HepG2 (cell line): ENCODE measurements at places on chromosomes 3 and 15. TPM values are rescaled to one million over a fixed set of nuclear protein-coding genes. Genes with fewer than 3 reads are reported as not detected.

GRCh38 chr15:90165659-90166489, 35.3 kb upstream of the SEMA4B start:
- no peaks in the 10 kb centered on the region for H3K27me3 ChIP-seq
- H3K4me1 ChIP-seq, result peaks cover 67% of the 10 kb centered on the region
- H3K4me3 ChIP-seq, result peak overlapping the region; percentile 6; the same call in 1 of the 2 replicates
- peak; percentile 95 for DNase-seq
- H3K36me3 ChIP-seq, result no peaks in the 10 kb centered on the region

DNA sequence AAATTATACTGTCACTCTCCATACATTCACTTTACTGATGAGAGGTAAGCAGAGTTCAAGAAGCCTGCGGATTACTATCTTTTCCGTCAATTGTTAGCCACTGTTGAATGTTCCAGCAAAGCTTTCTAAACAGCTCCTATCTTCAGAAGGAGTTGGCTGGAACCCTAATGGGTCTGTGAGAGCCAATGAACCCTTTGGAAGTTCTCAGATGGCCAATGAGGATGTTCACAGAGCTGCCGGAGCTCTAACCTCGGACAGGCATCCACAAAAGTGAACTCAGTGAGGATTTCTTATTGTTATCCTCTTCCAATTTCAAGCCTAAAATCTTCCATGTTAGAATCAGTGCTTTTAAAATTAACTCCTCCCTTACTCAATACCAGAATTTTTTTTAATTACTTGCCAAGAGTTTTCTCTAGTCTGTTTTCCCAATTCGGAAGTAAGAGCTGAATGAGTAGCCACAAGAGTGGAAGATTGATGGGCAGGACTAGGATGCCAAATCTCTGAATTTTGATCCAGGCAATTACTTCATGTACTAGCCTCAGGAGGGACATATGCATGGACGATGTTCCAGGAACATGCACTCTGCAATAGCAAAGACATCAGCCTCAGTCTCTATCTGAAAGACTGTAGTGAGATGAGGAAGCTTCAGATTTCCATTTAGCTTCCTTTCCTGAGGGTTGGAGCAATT, 78.1 kb downstream of the AGBL1 start:
- H3K27ac ChIP-seq, result no peak overlapping the region
- DNase-seq, result no peak
- H3K36me3 ChIP-seq, result no peaks in the 10 kb centered on the region

DNA sequence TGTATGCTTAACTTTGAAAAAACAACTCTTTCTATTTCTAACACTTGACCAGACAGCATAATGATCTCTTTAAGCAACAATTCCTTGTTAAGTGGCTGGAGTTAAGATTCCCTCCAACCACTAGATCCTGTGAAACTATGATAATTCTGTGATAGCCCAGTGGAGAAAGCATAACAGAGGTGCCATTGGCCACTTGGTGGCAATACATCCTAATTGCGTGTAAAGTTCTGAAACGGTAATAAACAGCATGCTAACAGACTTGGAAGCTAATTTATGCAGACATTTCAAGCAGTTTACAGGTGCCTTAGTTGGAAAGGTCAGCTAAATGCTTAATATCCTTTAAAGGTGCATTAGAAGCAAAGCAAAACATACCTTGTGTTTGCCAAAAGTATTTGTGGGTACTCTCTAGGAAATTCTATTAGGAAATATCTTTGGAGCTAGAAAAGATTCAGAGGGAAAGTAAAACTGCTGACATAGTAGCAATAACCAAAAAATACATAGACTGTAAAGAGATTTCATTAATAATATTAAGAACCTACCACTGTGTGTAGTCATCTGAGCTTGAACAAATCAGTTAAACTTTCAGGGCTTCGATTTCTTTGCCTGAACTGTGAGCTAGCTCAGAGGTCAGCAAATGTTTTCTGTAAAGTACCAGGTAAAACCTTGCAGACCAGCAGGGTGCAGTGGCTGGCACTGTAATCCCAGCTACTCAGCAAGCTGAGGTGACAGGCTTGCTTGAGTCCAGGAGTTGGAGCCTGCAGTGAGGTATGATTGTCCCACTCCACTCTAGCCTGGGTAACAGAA, 19.0 kb upstream of the CSTA start:
- H3K4me1 ChIP-seq, result peaks cover 31% of the 10 kb centered on the region
- H3K4me3 ChIP-seq, result peak overlapping the region; percentile 46
- H3K27ac ChIP-seq, result peak overlapping the region; percentile 8
- no peaks in the 10 kb centered on the region for H3K36me3 ChIP-seq
- peak; percentile 67 for DNase-seq
- no peaks in the 10 kb centered on the region for H3K27me3 ChIP-seq

DNA sequence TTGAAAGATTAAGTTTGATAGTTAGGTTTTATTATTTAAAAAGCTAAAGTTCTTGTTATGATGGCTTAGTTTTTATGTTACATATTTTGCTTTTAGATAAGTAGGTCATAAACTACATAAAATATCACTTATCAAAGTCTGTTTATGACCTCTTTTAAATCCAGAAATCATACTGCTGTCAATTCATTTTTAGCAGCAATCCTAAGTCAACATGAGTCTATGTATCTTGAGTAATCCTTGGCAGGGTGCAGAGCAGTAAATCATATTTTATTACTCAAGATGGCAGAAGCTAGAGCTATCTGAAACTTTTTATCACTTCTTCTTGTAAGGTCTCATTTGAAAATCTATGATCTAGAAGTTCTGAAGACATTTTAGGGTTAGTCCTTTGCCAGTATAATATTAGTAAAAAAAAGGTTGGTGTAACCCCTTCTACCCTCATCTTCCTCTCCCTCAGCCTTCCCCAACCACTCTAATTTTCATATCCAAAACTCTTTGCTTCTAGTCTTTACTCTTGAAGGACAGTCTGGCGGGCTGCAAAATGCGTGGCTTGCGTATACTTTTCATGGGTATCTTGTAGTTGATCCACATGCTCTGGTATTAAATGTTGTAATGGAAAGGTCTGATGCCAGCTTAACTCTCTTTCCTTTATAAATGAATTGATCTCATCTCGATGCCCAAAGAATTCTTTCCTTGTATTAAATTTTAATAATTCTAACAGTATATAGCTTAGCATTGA, 134.0 kb upstream of the THRB start:
- H3K27me3 ChIP-seq, result no peaks in the 10 kb centered on the region
- H3K4me3 ChIP-seq, result no peak overlapping the region
- H3K36me3 ChIP-seq, result no peaks in the 10 kb centered on the region
- DNase-seq, result no peak
- no peaks in the 10 kb centered on the region for H3K4me1 ChIP-seq
- H3K27ac ChIP-seq, result no peak overlapping the region

DNA sequence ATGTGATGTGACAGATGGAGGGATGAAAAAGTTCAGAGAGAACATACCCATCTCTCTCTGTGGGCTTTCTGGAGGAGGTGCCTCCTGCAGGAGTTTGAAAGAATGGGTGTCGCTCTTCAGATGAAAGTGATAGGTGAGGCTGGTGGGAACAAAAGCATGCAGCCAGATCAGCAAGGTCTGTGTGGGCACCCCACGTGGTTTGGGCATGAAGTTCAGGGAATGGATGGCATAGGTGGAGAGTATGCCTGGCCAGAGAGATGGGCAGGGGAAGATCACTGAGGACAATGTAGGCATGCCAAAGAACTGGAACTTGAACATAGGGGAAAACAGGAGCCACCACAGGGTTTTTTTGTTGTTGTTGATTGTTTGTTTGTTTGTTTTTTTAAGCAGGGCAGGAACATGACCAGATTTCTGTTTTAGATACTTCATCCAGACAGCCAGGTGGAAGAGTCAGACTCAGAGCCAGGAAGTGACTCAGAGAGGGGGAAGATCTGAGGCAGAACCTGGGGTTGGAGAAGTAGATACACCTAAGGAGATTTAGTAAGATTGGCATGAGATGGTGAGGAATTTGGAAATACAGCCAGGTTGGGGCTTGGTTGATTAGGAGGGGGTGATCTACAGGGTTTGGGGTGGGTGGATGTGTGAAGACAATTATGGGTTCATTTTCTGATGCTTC, 64.8 kb upstream of the CLSTN2 start:
- no peaks in the 10 kb centered on the region for H3K36me3 ChIP-seq
- no peak for DNase-seq
- no peaks in the 10 kb centered on the region; the same call in 1 of the 2 replicates for H3K27me3 ChIP-seq
- no peak overlapping the region for H3K4me3 ChIP-seq

- no peak overlapping the region for H3K4me3 ChIP-seq
- H3K27me3 ChIP-seq, result peaks cover 30% of the 10 kb centered on the region
- H3K36me3 ChIP-seq, result no peaks in the 10 kb centered on the region
- peaks cover 15% of the 10 kb centered on the region for H3K4me1 ChIP-seq
- DNase-seq, result no peak
Observed at GRCh38 chr3:138945709-138946662, 951 bp downstream of the FOXL2 start.

DNA sequence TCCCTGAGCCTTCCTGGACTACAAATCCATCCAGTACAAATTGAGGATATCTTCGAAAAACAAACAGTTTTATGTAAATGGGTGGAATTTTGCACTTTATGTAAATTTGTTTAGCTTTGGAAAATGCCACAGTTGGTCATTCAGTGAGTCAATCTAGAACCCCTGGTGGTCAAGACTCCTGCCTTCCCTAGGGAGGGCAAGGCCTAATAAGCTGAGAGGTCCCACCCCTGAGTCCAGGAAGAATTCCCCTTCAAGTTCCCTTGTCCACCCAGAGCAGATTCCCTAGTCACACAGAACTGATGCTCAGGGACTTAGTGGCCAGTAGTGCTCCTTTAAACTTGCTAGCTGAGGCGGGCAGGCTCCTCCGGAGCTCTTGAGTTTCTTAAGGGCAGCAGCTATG, 6.1 kb upstream of the RUBCN start:
- no peak overlapping the region for H3K4me3 ChIP-seq
- H3K27ac ChIP-seq, result no peak overlapping the region
- H3K36me3 ChIP-seq, result no peaks in the 10 kb centered on the region
- H3K27me3 ChIP-seq, result no peaks in the 10 kb centered on the region

- H3K27me3 ChIP-seq, result no peaks in the 10 kb centered on the region
- no peak overlapping the region for H3K27ac ChIP-seq
- DNase-seq, result no peak
- H3K36me3 ChIP-seq, result no peaks in the 10 kb centered on the region
Observed at GRCh38 chr3:65596571-65597225, 442.0 kb downstream of the MAGI1 start.

- H3K36me3 ChIP-seq, result peaks cover 9% of the 10 kb centered on the region
- peak overlapping the region; percentile 92 for H3K4me3 ChIP-seq
- H3K27ac ChIP-seq, result peak overlapping the region; percentile 85
- peaks cover 60% of the 10 kb centered on the region for H3K4me1 ChIP-seq
- DNase-seq, result no peak
Observed at GRCh38 chr3:195270079-195270816, 711 bp downstream of the XXYLT1 start.

DNA sequence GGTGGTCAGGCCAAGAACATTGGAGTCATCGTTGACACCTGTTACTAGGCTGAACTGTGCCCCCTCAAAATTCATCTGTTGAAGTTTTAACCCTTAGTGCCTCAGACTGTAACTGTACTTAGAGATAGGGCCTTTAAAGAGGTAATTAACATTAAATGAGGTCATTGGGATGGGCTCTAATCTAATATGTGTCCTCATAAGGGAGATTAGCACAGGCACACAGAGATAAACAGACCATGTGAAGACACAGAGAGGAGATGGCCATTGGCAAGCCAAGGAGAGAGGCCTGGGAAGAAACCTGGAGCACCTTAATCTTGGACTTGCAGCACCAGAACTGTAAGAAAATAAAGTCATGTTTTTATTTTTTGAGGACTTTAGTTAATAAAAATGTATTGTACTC, 59.6 kb downstream of the PLCL2 start:
- no peaks in the 10 kb centered on the region for H3K36me3 ChIP-seq
- no peak overlapping the region for H3K4me3 ChIP-seq
- no peak overlapping the region for H3K27ac ChIP-seq
- no peaks in the 10 kb centered on the region; the same call in 1 of the 2 replicates for H3K27me3 ChIP-seq
- no peaks in the 10 kb centered on the region for H3K4me1 ChIP-seq

- no peak overlapping the region for H3K4me3 ChIP-seq
- peaks cover 7% of the 10 kb centered on the region; the same call in 1 of the 2 replicates for H3K4me1 ChIP-seq
- H3K27me3 ChIP-seq, result no peaks in the 10 kb centered on the region
- no peak for DNase-seq
Observed at GRCh38 chr3:38148311-38148882, 9.9 kb downstream of the MYD88 start.

DNA sequence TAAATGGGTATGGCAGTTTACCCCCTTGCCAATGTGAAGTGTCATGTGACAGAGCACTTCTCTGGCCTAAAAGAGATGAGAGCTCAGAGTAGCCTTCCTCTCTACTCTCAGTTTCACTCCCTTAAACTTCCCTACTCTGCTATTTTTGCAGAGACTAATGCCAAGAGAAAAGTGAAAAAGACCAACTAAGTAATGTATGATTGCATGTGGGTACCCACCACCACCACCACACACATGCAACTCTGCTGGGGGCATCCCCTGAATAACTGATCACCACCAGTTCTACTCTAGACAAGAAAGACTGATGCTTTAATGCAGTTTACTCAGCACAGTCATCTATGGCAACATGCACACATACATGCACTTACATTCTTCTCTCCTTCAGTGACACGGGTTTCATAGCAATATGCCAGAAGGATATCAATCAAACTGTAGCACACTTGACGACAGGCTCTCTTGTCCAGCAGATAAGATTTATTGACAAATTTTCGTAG, 31.3 kb downstream of the SHQ1 start:
- H3K27ac ChIP-seq, result no peak overlapping the region
- H3K4me1 ChIP-seq, result peaks cover 12% of the 10 kb centered on the region
- H3K4me3 ChIP-seq, result no peak overlapping the region
- no peak for DNase-seq
- no peaks in the 10 kb centered on the region for H3K27me3 ChIP-seq
- peaks cover 18% of the 10 kb centered on the region; the same call in 2 of the 3 replicates for H3K36me3 ChIP-seq

DNA sequence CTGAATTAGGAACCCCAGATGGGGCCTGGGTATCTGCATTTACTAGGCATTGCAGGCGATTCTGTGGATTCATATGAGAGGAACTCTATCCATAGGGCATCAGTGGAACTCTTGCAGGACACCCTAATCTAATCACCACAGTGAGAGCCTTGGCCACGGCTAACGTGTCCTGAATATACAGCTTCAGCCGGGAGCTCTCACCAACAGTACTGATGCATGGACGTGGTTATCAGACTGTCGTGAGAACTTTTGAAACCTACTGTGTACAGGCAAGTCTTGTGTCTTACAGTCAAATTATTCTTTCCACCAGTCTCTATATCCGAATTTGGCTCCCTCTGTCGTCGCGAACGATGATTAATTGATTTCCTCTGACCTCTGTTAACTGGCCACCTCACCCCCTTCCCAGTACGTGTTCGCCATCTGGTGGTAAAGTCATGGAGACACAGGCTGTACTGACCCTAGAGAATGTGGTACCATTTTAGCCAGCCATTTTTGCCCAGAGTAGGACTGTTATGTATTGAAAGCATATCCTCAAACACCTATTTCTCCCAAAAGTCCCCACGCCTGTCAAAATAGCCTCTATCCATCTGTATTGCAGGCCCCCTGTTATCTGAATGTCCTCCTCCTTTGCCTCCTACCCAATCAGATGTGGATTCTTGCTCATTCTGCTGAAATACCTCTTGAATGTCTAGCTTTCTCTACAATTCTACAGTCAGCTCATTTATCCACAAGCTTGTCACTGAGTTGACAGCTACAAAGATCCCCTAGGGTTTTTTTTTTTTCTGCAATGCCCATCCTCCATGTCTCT, 39.7 kb downstream of the GLDN start:
- H3K27me3 ChIP-seq, result no peaks in the 10 kb centered on the region
- H3K36me3 ChIP-seq, result no peaks in the 10 kb centered on the region
- H3K4me1 ChIP-seq, result no peaks in the 10 kb centered on the region
- H3K27ac ChIP-seq, result no peak overlapping the region

The PPM1L gene
- 1.4 TPM in 2 replicates for total RNA-seq

The SEC22C gene
- total RNA-seq, result 38.4 and 40.0 TPM in 2 replicates

The HCN4 gene
- not detected in 2 replicates for total RNA-seq

The SCG5 gene
- total RNA-seq, result 2.4 and 3.5 TPM in 2 replicates
